ENCODE measurements at places on chromosomes 5 and 9. TPM values are rescaled to one million over a fixed set of nuclear protein-coding genes. Genes with fewer than 3 reads are reported as not detected.
A peak's percentile ranks its signal among the peaks of the same experiment; 100 is the strongest.

- DNase-seq = no peak
Observed at GRCh38 chr9:110156902-110157301, 51.1 kb downstream of the C9orf152 start.

GRCh38 chr9:130266236-130267098 lies 907 bp downstream of the HMCN2 start:
- peak; percentile 41 for DNase-seq

DNA sequence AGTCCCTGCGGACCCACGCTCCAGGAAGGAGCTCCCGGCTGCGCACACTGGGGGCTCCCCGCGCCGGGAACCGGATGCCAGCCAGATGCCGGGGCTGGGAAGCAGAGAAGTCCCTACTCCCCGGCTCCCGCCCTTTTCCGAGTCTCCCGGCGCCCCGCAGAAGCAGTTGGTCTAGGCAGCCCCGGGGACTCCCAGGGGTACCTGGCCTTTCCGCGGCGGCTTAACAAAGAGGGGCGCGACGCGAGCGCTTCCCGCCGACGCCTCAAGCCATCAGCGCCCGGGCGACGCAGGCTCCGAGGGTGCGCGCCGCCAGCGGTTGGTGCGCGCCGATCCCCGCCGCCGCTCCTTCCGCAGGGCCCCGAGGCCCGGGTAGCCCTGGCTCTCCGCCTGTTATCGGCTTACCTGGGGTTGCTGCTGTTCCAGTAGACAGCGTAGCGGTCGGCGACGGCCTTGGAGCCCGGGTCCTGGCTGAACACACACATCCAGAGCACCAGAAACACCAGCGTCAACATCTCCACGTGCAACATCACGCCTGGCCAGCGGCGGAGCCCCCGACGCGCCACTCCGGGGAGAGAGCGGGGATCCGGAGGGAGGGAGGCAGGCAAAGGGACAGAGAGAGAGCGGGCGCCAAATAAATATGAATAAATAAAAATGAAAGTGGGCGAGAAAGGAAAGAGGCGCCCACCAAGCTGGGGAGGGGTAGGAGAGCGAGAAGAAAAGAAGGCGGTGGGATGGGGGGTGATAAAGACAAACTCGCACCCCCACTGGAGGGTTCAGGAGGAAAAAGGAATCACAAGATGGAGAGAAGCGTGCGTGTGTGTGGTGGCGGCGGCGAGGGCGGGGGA lies 428 bp downstream of the EFNA5 start:
- DNase-seq = no peak

GRCh38 chr9:128026773-128027541 lies 40.2 kb downstream of the NAIF1 start:
- DNase-seq = no peak

DNA sequence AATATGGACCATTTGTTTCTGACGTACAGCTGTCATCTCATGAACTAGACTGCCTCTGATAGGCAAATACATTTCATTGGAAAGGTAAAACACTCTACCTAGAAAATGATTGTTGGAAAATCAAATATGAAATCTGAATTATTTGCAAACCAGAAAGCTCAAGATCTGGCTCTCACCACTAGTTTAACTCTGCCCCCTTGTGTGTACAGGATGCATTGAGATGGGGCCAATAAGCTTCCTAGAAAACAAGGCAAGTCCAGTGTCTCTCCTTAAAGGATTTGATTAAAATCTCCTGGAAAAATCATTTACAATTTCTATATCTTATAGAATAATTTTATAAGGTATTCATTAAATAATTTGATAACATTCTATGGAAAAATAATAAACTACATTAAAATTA lies 311.9 kb upstream of the ANKH start:
- no peak for DNase-seq

- no peak for DNase-seq
Observed at GRCh38 chr9:90857091-90857490, 55.5 kb downstream of the SYK start.

GRCh38 chr5:43121913-43122484 lies 1.3 kb downstream of the ZNF131 start:
- DNase-seq = no peak

DNA sequence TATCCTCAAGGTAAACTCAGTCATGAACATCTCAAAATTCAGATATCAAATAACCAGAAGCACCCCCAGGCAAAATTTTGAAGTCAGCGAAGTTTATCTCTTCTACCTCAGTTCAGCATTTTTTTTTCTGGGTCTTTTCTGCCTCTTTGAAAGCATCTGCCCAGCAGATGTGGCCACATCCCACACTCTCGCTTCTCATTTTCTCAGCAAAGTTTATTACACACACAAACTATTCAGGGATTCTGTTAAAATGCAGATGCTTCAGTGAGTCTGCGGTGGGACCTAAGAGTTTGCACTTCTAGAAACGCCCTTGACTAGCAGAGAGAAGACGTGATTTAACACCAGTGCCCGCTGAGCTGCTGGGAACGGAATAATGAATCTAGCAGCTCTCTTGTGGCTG lies 19.3 kb downstream of the RASEF start:
- DNase-seq = no peak

GRCh38 chr9:33943389-33943788 lies 105.3 kb downstream of the UBAP2 start:
- no peak for DNase-seq

DNA sequence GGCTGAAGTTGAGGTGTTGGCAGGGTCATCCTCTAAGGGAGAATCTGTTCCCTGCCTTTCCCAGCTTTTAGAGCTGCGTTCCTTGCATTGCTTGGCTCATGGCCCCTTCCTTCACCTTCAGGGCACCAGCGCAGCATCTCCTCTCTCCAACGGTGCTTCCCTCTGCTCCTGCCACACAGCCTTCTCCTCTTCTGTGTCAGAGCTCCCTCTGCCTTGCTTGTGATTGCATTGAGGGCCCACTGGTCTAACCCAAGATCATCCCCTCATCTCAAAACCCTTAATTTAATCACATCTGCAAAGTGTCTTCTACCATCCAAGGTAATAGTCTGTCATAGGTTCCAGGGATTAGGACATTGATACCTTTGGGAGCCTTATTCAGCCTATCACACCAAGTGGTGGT lies 205.7 kb upstream of the TBCA start:
- DNase-seq = no peak

GRCh38 chr5:73215891-73216610 lies 43.1 kb downstream of the TMEM174 start:
- DNase-seq = no peak

- DNase-seq = no peak
Observed at GRCh38 chr5:123665822-123666371, 153.9 kb downstream of the CSNK1G3 start.

The MRPL41 gene
- total RNA-seq = 184 TPM

The S1PR3 gene
- 9.9 TPM for total RNA-seq

The PRR16 gene
- 18.1 TPM for total RNA-seq

All from cardiac septum (tissue), 1 donor.